NCI-H524 (cell line): ENCODE measurements at places on chromosomes 6 and 20.

GRCh38 chr20:32829311-32830005, 9.7 kb downstream of the MAPRE1 start:
- no peak for DNase-seq

DNA sequence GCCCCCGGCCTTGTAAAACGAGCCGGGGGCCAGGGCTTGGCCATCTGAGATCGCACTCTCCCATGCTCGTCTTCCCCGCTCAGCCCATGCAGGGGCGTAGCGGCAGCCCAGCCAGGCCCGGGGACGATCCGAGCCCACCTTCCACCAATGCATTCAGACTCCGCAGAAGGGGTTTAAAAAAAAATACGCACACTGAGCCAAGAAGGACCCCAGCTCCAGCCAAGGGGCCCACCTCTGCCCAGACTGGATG, 320 bp downstream of the GSTA4 start:
- peak; percentile 72 for DNase-seq

GRCh38 chr6:29107758-29108157, at the start of gene OR2J3:
TSS of gene OR2J3 (plus strand) at chr6:29108058. CDS start at chr6:29111891, 3,833 bp downstream.
- DNase-seq, result no peak

DNA sequence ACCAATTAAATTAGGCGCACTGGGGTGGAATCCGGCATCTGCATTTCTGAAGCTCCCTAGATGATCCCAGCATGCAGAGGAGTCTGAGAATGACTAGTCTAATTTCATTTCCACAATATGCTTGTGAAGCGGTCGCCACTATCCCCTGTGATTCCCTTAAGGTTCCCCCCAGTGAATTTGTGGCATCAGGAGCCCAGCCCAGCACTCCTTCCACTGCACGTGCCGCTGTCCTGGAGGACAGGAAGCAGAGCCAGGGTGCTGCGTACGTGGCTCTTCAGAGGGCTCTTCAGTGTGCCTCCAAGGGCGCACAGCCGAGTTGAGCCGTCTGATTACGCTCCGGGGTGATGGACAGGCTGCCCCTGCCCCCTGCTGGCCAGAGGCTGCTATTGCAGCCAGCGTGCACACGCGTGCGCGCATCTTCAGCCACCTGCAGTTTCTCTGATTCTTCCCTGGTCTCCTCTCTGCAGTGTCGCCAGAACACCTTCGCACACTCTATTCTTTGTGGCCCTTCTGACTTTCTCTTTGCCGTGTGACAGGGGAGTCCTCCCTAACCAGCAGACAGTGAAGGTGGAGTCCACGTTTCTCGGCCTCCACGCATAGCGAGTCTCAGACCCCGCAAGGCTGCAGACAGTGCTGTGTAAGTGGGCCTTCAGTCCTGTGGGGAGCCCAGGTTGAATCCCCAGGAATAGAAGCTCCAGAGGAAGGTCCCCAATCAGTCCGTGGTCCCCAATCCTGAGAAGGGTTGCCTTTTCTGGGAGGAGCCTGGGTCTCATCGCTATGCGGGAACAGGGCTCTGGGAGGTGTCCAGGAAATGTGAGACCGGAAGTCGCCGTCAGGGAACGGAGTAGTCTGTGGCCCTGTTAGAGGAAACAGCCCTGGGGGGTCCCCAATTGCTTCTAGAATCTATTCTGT, 16.5 kb upstream of the NCR2 start:
- DNase-seq, result peak; percentile 84

DNA sequence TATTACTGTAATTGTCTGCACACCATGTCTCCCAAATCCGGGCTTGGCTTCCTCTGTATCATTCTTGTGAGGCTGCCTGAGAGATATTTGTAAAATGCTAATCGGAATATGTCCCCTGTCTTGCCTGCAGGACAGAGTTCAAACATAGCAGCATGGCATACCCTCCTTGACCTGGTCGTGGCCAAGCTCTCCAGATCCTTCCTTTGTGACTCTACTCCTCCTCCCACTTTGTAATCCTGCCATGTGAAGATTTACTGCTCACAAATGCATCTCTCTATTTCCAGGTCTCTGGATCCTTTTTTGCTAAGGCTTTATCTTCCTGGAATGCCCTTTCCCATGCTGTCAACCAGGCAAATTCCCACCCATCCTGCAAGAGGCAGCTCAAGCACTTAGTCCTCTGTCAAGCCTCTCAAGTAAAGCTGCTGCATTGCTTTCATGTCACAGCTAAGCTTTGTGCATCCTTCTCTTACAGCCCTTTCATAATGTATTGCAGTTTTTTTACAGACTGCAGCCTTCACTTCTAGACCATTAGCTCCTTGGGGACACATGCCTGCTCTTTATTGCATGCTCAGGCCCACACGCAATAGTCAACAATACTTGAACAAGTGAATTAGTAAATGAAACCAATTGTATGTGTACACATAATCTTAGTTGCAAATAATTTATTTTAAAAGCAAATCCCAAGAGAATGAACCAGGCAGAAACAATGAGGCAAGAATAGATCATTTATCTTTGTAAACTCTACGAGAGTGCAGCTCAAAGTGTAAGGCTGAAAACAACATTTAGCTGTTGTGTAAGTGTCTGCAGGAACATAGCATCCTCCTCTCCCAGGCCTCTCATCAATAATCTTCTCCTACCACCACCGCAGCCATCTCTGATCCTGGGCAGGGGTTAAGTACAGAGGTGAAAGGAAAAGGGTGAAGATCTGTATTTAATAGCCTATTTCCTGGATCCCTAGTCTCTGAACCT, 45.8 kb downstream of the HIVEP2 start:
- DNase-seq, result no peak
